ENCODE measurements at places on chromosomes 2 and 18.

DNA sequence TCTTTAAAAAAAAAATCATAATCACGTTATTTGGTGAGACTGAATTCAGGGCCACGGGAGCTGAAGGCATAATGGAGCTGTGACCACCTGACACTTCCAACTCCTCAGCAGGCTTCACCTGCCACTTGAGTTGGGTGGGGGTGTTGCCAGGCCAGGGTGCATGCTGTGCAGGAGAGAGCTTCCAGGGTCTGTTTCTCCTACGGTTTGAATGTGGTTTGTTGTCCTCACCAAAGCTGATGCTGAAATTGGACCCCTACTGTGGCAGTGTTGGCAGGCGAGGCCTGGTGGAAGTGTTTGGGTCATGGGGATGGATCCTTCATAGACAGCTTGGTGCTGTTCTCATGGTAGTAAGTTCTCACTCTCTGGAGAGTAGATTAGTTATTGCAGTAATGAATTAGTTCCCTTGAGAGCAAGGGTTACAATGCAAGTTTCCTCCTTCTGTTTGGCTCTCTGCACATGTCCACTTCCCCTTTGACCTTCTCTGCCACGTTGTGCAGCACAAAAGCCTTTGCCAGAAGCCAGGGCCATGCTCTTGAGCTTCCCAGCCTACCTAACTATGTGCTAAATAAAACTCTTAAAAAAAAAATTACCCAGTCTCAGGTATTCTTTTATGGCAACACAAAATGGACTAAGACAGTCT is 38.3 kb upstream of the ANKRD44 start:
- DNase-seq, result no peak

GRCh38 chr2:221285148-221285547 is 287.0 kb downstream of the EPHA4 start:
- DNase-seq, result no peak

GRCh38 chr18:26642440-26643348 is 94.3 kb upstream of the KCTD1 start:
- no peak for DNase-seq

DNA sequence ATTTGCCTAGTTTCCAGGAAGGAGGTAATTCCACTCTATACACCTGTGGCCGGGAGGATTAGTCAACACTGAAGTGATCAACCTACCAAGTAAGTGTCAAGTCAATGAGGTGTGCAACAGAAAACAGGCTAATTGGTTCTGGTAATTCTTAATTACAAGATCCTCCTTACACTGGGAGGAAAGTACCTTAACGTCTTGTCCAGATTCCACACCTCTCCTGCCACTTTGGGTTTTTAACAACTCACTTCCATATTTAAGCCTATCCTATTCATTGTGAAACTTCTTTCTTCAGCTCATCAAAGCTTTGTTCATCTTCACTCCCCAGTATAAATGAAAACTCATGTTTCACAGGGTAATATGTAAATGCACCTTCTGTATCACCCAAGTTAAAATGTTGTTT is 22.0 kb upstream of the MAP4K4 start:
- no peak for DNase-seq

- no peak for DNase-seq
Measured at GRCh38 chr2:134906726-134907125, 11.9 kb upstream of the CCNT2 start.

GRCh38 chr2:225600444-225600843 is 200.9 kb downstream of the NYAP2 start:
- DNase-seq, result no peak

GRCh38 chr2:181978351-181979150 is 7.1 kb upstream of the PPP1R1C start:
- no peak for DNase-seq

DNA sequence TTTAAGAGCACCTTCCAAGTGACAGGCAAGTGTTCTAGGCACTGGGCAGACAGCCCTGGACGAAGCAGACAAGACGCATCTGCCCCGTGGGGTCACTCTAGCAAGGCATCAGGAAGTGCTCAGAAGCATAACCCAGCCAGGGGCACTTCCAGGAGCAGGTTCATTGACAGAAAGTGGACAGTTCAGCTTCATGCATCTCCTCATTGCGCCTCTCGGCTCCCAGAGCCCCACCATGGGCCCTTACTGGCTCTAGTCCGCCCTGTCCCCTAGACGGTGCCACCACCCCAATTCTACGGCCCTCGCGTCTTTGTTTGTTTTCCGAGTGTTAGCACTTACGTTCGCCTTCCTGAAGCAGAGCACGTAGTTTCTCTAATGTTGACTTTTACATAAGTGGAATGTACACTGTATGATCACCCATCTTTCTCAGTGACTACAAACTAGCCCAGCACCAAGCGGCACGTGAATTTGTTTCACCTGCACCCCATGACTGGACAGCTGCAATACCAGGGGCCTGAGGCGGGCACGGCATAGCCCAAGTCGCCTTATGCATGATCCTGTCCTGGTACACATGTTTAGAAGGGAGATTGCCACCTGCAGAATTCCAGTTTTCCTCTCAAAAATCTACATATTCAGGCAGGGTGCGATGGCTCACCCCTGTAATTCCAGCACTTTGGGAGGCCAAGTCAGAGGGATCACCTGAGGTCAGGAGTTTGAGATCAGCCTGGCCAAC is 33.2 kb downstream of the SNED1 start:
- no peak for DNase-seq

DNA sequence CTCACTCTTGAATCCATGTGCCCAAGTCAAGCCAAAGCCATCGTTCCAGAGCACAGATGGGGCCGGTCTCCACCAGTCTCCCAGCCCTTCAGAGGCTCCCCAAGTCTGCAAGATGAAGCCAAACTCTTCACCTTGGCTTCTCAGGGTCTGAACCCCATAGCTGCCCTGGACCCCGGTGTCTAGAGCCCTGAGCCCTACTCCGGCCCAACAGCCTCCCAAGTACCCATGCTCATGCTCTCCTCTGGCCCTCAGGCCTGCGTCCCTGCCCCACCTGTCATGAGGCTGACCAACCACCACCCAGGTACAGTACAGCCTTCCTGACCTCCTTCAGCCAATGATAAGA is 46.0 kb downstream of the ZNF516 start:
- no peak for DNase-seq

- no peak for DNase-seq
Measured at GRCh38 chr2:233480490-233481202, 85.9 kb downstream of the USP40 start.

DNA sequence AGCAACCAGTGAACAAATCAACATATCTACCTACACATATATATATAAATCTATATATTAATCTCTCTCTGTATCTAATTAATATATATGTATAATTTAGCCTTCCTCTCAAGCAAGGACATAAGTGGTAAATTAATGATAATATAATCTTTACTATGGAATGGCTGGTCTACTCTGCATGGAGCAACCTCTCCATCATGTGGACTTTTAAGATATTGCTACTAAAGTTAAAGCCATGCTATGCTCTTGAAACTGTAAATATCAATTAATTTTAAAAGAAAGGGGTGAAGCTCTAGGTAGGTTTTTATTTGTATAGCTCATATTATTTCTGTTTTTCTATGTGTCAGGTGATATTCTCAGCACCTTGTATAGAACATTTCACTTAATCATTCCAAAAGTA is 147.0 kb downstream of the PPP1R1C start:
- DNase-seq, result no peak

GRCh38 chr2:100801402-100801801 is 18.5 kb upstream of the NPAS2 start:
- no peak for DNase-seq

DNA sequence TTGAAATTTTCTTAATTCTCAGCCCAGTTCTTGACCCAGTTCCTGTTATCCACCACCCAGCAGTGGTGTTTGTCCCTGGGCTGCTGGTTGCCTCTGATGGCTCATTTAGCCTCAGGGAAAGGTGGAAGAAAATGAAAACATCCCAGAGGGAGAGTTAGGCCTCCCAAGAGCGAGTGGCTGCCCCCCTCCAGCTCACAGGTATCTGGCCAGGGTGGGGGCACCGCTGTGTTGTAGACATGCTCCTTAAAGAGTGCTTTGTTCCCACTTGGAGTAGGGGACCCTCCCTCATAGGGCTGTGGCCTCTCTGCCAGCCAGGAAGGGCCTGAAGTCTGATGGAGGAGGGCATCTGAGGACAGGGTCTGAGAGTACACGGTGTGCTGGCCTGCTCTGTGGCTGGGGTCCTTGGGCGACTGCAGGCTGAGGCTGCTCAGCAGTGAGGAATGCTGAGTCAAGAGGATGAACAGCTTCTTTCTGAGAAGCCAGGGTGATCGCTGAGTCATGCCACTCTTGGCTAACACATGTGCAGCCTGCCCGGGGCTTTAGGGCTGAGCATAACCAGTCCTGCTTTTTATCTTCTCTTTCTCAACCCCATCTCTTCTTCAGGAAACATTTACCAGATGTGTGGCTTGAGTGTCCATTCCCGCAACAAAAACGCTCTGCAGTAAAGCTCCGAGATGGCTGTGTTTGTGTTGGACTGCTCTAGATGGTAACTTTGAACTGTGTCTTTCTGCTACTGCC is 72.3 kb downstream of the IL1R2 start:
- peak; percentile 9 for DNase-seq

DNA sequence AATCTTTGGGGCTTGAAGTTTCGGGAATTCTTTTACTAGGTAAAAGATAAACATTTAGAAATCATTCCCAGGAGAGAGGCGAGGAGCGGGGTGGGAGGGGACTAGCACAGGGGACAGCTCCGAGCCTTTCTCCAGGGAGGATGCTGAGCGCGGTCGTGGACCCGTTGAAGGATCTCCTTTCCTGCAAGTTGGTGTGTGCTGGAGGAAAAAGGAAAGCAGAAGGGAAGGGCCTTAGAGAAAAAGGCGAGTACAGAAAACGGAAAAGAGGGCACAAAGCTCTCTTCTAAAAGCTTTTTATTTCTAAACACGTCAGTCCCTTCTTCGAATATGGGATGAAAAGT is 640 bp downstream of the SLC39A6 start:
- DNase-seq, result no peak

DNA sequence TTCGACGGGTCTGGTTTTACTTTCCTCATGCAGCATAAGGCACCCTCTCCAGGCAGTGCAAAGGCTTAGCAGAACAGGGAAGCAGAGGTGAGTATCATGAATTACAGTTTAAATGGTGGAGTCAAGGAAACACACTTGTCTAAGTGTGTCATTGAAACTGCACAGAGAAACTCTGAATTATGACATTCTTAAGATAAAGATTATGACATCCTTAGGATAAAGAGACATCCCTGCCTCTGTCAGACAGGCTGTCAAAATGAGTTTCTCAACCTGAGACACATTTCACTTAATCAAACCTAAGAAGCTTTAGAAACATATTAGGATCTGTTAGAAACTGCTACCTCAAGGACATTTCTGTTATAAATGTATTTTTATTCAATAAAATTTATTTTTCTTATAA is 113.2 kb downstream of the DHRS9 start:
- no peak for DNase-seq

- DNase-seq, result no peak
Measured at GRCh38 chr18:62118328-62118727, 68.5 kb downstream of the PIGN start.

DNA sequence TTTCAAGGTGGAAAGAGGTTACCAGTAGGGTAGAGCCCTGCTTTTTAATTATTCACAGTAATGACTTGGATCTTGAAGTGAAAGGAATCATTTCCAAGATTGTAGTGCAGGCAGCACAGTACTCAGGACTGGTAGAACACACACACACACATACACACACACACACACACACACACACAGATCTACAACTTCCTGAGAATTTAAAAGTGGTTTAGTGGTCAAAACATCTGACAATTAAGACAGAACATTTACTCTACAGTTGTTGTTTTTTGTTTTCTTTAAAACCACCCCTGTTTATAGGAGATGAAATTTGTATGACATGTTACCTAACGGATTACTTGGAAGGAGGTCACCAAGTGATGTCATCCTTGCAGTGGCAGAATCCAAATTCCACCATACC is 146.7 kb upstream of the VRK2 start:
- DNase-seq, result no peak

DNA sequence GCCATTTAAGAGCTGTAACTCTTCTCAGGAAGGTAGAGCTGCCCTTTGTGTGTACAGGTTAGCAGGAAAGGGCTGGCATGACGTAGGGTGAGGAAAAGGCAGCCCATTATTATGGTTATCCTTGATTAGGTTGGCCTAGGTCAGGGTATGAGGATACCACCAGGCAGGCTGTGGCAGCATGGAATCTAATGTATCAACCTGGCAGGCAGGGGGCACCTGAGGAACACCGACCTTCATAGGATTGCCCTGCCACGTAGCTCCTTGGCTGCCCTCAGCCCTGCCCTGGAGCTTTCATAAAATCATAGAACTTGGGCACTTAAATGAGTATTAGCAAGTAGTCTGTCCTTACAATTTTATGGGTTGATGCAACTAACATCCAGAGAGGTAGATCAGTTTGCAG is 261.6 kb downstream of the LTBP1 start:
- no peak for DNase-seq

DNA sequence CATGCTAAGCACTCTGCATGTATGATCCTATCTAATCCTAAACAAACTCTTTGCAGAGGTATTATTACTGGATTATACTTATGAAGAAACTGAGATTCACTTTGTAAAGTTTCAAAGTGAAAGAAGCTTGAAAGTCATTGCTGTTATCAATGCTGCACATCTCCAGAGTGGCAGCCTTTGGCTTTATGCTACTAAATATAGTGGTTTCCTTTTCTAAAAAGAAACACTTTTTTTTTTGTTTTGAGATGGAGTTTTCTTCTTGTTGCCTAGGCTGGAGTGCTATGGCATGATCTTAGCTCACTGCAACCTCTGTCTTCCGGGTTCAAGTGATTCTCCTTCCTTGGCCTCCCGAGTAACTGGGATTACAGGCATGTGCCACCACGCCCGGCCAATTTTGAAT is 114.9 kb upstream of the RAB27B start:
- no peak for DNase-seq

DNA sequence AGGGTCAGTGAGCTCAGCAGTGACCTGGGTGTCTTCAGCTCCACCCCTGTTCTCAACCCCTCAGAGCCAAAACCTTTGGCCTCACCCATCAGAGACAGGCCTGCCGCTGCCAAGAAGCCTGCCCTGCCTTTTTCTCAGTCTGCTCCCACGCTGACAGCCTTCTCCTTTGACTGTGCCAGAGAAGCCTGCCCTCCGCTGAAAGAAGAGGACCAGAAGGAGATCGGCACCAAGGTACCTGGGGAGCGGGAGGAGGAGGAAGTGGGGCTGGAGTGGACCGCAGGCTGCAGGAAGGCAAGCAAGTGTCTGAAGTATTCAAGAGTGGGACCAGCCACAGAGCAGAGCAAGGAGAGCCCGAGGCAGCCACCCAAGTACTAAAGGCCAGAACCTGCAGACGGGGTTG is 33.2 kb downstream of the TOGARAM2 start:
- no peak for DNase-seq

GRCh38 chr2:191114403-191114886 is 36.3 kb downstream of the STAT4 start:
- no peak for DNase-seq

DNA sequence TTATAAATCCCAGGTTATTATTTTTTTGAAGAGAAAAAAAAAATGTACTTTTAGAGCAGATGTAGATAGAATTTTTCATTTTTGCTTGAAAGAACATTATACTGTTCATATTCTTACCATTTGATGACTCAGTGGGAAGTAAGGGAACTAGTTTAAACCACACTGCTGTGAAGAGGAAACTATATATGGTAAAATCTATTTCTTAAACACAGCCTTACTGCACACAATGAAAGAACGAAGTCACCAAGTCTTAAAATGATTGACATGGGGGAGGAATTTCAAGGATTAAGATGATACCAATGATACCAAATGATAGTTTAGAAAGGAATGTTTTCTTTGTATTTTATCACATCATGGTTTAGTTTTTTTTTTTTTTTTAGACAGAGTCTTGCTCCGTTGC is 5.0 kb downstream of the ACTR2 start:
- DNase-seq, result no peak

- no peak for DNase-seq
Measured at GRCh38 chr2:224657349-224657748, 58.8 kb downstream of the CCDC195 start.

- DNase-seq, result no peak
Measured at GRCh38 chr2:200795028-200795440, 16.7 kb upstream of the BZW1 start.
